ENCODE measurements at places on chromosomes 16 and 17. TPM values are rescaled to one million over a fixed set of nuclear protein-coding genes. Genes with fewer than 3 reads are reported as not detected.

DNA sequence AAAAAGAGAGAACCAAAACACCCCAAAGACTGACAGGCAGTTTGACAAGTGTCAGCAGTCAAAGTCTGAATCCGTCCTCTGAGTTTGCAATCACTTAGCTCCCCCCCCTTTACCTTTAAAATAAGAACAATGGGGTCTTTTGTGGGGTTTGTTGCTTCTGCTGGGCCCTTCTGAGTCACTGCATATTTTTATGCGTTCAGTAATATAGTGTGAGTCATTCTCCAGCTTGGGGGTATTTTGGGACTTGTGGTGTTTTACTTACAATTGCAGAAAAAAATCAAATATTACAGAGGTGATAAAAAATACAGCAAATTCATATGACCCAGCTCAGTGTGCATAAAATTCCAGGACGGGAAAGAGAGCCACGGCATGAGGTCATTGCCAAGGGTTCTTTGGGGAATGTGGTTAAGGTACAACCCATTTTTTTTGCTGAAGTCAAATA, 120.1 kb downstream of the CYLD start:
- DNase-seq, result no peak

Gene ENGASE
- total RNA-seq, result 45.5 TPM

DNA sequence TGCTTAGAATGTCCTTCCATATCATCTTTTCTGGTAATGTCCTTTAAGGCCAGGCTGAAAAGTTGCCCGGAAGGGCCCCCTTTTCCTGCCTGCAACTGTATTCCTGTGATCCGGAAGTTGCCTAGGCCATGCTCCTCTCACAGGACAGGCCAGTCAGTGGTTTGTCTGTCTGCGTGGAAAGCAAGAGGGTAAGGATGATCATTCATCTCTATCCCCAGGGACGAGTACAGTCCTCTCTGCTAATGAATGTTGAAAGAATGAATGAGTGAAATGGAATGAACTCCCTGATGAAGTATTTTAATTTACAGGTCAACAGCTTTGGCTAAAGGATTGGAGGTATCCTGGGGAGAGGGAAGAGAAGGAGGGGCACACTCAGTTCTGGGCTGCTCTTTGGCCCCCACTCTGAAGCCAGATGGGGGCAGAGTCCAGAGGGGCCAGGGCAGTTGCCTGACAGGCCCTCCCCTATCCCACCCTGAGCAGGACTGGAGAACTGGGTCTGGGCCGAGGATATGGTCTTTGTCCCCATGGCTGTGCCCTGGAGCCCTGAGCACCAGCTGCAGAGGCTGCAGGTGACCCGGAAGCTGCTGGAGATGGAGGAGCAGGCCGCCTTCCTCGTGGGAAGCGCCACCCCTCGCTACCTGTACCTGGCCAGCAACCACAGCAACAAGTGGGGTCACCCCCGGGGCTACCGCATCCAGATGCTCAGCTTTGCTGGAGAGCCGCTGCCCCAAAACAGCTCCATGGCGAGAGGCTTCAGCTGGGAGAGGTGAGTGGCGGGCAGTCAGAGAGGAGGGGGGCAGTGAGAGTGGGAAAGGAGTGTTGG, 3.2 kb downstream of the AOC3 start:
- DNase-seq, result no peak

- DNase-seq, result no peak
Observed at GRCh38 chr16:49111351-49111750, 170.3 kb downstream of the CBLN1 start.

DNA sequence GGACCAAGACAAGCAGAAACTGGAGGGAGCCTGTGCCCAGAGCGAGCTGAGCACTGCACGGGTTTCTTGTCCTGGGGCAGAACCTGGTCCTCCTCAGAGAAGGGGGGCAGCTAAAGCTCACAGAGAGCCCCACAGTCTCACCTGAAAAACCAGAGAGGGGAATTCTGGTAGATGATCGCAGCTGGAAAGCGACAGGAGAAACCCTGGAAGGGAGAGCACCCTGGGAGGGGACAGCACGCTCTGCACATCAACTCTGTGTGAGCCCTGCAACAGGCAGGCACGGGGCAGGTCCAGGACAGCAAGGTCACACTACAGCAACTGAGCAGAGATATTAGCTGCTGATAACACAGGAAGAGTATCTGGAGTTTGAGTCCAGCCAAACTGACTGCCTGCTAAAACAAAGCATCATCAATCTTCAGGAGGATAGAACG, 18.2 kb downstream of the ZCCHC14 start:
- no peak for DNase-seq

DNA sequence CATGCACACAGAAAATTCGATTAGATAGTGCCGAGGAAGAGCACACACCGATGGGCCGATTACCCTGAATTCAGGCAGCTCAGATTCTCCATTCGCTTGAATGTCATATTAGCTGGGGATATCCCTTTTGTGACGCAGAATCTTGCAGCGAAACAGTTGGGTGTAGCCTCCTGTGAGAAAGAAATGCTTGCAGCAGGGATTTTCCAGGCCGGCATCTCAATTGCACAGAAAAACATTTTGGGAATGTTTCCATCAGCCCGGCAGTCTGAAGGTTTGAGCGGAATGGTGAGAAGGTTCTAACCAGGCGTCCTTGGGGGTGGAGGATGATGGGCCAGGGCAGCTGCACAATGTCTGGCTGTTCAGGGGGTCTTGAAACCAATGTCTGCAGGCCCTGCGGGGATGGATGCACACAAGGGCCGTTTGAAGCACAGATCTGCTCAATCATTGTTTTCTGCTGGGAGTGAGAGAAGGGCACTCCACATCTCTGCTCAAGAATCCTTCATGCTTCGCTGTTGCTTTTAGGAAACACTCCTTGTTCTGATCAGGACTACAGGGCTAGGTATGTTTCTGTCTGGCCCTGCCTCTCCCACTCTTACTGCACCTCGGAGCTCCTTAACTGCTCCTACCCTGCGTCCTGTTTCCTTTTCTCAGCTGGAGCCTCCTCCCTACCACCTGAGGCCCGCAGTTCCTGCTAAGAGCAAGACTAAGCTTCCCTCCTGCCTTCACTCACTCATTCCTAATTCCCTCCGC, 94.6 kb downstream of the CMIP start:
- DNase-seq, result no peak

Gene CBFA2T3
- 114 TPM for total RNA-seq

GRCh38 chr17:28712032-28712704, 480 bp upstream of the PROCA1 start:
- DNase-seq, result peak; percentile 83

Gene KCNJ18
- not detected for total RNA-seq

Gene ASGR2
- not detected for total RNA-seq

DNA sequence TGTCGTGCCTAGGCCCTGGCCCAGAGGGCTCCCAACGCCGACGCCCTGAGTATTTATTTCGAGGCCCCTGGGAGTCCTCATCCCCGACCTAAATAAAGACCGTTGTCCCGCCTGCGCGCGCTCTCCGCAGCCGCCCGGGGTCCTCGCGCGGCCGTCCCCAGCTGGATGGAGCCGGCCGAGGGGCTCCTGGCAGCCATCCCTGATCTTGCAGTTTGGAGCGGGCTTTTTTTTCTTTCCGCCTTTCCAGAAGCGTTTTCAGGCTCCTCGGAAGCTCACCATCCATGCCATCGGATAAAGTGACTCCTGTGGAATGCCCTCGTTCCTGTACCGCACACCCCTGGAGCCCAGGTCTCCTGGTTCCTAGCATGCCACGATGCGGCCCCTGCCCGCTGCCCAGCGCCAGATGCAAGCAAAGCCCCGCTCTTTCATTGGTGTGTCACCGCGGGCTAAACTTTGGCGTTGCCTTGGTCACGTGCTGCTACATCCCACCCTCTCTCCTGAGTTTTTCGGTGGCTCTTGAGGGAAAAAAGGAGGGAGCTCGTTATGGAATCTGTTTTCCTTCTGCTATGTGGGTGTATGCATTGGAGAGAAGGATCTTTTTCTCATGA, 716 bp downstream of the TMEM94 start:
- peak; percentile 33 for DNase-seq

Gene PABPN1L
- 0.29 TPM for total RNA-seq

Gene OTOP2
- 0.27 TPM for total RNA-seq

DNA sequence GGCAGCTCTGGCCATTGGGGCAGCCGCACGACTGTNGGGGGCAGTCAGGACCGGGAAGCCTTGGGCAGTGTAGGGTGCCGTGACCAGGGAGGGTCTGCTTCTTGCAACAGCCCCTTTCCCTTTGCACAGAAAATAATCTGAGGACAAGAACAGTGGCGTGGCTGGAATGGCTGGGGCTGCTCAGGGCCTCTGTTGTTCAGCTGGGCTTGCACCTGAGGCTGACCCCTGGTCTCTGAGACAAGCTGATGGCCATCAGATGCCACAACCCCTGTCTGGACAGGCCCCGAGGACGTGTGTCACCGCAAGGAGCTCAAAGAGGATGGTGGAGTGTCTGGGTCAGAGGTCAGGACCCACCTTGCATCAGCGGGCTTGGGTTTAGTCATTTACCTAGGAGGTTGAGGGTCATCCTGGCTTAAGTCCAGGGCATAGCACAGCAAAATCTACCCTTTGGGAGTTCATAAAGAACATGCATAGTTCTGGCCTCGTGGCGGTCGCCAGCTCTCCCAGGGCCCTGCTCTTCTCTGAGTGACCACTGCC, 46.9 kb downstream of the METRNL start:
- peak; percentile 59 for DNase-seq

Gene SMIM5
- not detected for total RNA-seq
